ENCODE measurements at places on chromosomes 6 and 20. TPM values are rescaled to one million over a fixed set of nuclear protein-coding genes. Genes with fewer than 3 reads are reported as not detected.

The NOX3 gene
- total RNA-seq, result not detected

The KHDRBS2 gene
- total RNA-seq, result not detected

The FNDC1 gene
- total RNA-seq, result not detected

The CCDC170 gene
- under 0.01 TPM for total RNA-seq

The SMIM28 gene
- not detected for total RNA-seq

The BTNL2 gene
- total RNA-seq, result not detected

The ZBTB46 gene
- total RNA-seq, result 3.2 TPM

The SAMD3 gene
- total RNA-seq, result not detected

The GTSF1L gene
- total RNA-seq, result not detected

The SS18L1 gene
- total RNA-seq, result 12.9 TPM

The FOXC1 gene
- total RNA-seq, result 28.7 TPM
